Testis (tissue), 5 donors: ENCODE measurements at places on chromosomes 1 and 21. TPM values are rescaled to one million over a fixed set of nuclear protein-coding genes. Genes with fewer than 3 reads are reported as not detected.

- H3K4me1 ChIP-seq: peaks cover 23% of the 10 kb centered on the region
- H3K27ac ChIP-seq: peak overlapping the region; percentile 80
- no peak for DNase-seq
- no peaks in the 10 kb centered on the region for H3K36me3 ChIP-seq
- peak overlapping the region; percentile 89 for H3K4me3 ChIP-seq
- H3K27me3 ChIP-seq: no peaks in the 10 kb centered on the region
Observed at GRCh38 chr1:10400013-10400412, 1.1 kb downstream of the PGD start.

- DNase-seq: no peak
- H3K27me3 ChIP-seq: no peaks in the 10 kb centered on the region
- no peak overlapping the region for H3K4me3 ChIP-seq
- H3K36me3 ChIP-seq: no peaks in the 10 kb centered on the region
Observed at GRCh38 chr1:194347200-194347599, 1160.8 kb upstream of the B3GALT2 start.

GRCh38 chr21:34613679-34614627, 960 bp downstream of the RCAN1 start:
- peak overlapping the region; percentile 79 for H3K4me3 ChIP-seq
- H3K4me1 ChIP-seq: no peaks in the 10 kb centered on the region
- no peaks in the 10 kb centered on the region for H3K36me3 ChIP-seq
- no peak overlapping the region for H3K27ac ChIP-seq

DNA sequence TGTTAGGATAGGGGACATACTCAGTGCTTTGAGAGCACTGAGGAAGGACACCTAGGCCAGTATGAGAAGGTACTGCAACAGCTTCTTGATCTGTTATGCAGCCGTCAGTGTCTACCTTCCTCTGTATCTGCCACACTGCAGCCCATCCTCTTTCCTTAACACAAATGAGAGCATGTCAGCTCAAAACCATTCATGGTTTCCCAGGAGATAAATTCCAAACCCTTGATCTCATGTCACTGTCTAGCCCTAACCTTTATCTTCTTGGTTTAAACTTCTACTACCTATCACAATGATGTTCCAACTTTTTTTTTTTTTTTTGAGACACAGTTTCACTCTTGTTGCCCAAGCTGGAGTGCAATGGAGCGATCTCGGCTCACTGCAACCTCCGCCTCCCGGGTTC, 1.4 kb downstream of the ZMYND12 start:
- no peaks in the 10 kb centered on the region for H3K36me3 ChIP-seq
- H3K27me3 ChIP-seq: no peaks in the 10 kb centered on the region
- no peak for DNase-seq
- H3K27ac ChIP-seq: no peak overlapping the region

GRCh38 chr1:199460933-199461332, 566.6 kb upstream of the NR5A2 start:
- H3K27me3 ChIP-seq: no peaks in the 10 kb centered on the region
- no peak for DNase-seq
- no peak overlapping the region for H3K4me3 ChIP-seq
- no peaks in the 10 kb centered on the region for H3K4me1 ChIP-seq
- no peak overlapping the region for H3K27ac ChIP-seq
- H3K36me3 ChIP-seq: no peaks in the 10 kb centered on the region

DNA sequence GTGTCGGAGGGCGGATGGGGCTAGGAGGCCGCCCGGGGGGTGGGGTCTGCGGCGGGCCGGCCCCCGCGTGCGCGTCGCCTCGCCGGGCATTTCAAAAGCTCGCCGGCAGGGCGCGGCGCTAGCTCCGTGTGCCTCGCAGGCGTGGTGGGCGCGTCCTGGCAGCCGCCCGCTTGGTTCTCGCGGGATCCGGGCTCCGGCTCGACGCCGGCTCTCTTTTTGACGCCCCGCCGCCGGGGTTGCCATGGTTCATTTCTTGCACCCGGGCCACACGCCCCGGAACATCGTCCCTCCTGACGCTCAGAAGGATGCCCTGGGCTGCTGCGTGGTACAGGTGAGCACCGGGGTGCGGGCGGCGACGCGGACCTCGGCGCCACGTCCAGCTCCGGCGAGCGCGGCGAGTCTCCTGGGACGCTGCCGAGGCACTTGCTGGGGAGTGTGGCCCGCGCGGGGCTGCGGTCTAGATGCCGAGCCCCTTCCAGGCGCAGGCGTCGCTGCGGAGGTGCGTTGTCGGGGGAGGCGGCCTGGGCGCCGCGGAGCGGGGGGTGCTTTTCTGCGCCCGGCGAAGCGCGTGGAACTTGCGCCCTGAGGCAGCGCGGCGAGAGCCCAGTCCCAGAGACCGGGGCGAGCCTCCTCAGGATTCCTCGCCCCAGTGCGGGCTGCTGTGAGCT, at the start of gene ZYG11A:
TSS of gene ZYG11A (plus strand) at position 118 of the 668 bp plus-strand sequence. CDS start at position 242, 124 bp downstream.
- peak; percentile 78 for DNase-seq
- no peaks in the 10 kb centered on the region for H3K36me3 ChIP-seq
- no peaks in the 10 kb centered on the region for H3K4me1 ChIP-seq
- peak within 1 kb of the TSS; percentile 69 for H3K27ac ChIP-seq
- H3K4me3 ChIP-seq: peak within 1 kb of the TSS; percentile 78
- no peaks in the 10 kb centered on the region for H3K27me3 ChIP-seq

GRCh38 chr1:226586116-226586515, 37.6 kb downstream of the STUM start:
- H3K36me3 ChIP-seq: no peaks in the 10 kb centered on the region
- no peak overlapping the region for H3K27ac ChIP-seq
- H3K27me3 ChIP-seq: no peaks in the 10 kb centered on the region
- DNase-seq: no peak
- H3K4me1 ChIP-seq: peaks cover 18% of the 10 kb centered on the region
- no peak overlapping the region for H3K4me3 ChIP-seq

GRCh38 chr1:71861022-71861421, 421.3 kb downstream of the NEGR1 start:
- H3K4me1 ChIP-seq: no peaks in the 10 kb centered on the region
- H3K27me3 ChIP-seq: no peaks in the 10 kb centered on the region
- no peak overlapping the region for H3K4me3 ChIP-seq
- H3K27ac ChIP-seq: no peak overlapping the region
- DNase-seq: no peak
- no peaks in the 10 kb centered on the region for H3K36me3 ChIP-seq

GRCh38 chr1:113199760-113200455, 126.9 kb downstream of the LRIG2 start:
- no peak overlapping the region for H3K4me3 ChIP-seq
- no peak for DNase-seq
- H3K27ac ChIP-seq: no peak overlapping the region
- H3K36me3 ChIP-seq: no peaks in the 10 kb centered on the region

DNA sequence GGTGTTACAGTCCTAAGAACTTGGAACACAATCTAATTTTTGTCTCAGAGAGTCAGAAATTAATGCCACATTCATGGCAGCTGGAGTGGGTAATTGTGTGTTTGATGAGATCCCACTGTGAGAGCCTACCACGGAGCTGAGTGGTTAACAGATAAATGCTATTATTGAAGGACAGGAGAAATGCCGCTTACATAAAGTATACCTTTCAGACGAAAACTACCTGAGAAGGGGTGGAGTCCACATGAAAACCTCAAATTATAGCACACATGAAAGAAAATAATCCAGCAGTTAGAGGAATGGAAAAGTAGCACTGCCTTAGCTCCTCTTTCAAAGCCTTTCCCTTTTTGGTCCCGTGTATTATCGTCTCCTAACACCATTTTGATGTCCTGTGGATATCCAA, 133.0 kb downstream of the BACH1 start:
- H3K4me3 ChIP-seq: no peak overlapping the region
- H3K27ac ChIP-seq: no peak overlapping the region
- no peaks in the 10 kb centered on the region for H3K36me3 ChIP-seq

GRCh38 chr1:236067854-236068454, 3.1 kb upstream of the NID1 start:
- H3K27me3 ChIP-seq: no peaks in the 10 kb centered on the region
- H3K4me1 ChIP-seq: peaks cover 5% of the 10 kb centered on the region
- no peak overlapping the region for H3K4me3 ChIP-seq
- no peaks in the 10 kb centered on the region for H3K36me3 ChIP-seq

DNA sequence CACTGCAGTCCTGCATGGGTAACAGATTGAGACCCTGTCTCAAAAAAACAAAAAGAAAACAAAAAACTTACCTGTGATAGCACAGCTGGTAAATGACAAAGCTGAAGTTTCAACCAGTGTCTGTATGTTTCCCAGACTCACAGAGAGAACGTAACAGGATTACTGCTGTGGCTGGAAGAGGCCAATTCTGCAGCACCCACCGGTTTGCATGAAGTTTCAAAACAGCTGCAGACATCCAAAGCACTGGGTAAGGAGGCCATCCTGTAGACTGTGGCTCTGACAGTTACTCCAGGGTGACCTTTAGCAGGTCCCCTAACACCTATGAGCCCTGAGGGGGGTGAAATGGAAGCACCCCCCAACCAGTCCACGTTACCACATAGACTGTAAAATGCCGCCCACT, 7.5 kb downstream of the ID3 start:
- H3K4me1 ChIP-seq: peaks cover 12% of the 10 kb centered on the region
- H3K27me3 ChIP-seq: no peaks in the 10 kb centered on the region
- H3K4me3 ChIP-seq: no peak overlapping the region
- DNase-seq: no peak

DNA sequence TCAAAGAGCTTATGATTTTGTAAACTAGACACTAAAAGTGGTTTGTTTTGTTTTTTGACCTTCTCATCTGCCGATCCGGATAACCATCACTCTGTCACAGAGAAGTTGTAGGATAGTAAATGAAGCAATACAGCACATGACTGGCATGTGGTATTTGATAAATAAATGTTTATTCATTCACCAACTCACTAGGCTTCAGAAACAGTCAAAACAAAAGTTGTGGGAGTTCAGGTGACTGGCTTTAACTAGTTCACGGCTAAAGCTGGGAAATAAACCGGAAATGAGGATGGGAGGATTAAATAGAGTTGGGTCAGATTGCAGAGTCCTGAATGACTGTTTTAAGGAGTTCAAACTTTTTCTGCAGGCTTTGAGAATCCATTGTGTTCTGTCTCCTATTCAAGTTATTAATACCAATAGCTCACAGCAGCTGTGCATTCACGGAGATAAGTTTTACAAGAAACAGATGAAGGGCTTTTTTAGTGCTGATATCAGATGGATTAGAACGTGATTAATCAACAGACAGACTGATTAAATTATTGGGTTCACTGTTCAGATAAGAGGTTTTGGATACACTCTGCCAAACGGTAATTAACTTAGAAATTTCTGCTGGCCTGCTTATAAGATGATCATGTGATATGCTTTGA, 463.3 kb downstream of the DPYD start:
- no peaks in the 10 kb centered on the region for H3K27me3 ChIP-seq
- no peaks in the 10 kb centered on the region for H3K4me1 ChIP-seq
- DNase-seq: no peak
- H3K4me3 ChIP-seq: no peak overlapping the region

- no peak overlapping the region for H3K4me3 ChIP-seq
- no peak for DNase-seq
- no peaks in the 10 kb centered on the region for H3K36me3 ChIP-seq
- H3K27ac ChIP-seq: no peak overlapping the region
- H3K27me3 ChIP-seq: no peaks in the 10 kb centered on the region
Observed at GRCh38 chr1:9722378-9722749, 70.8 kb downstream of the PIK3CD start.

Gene LRRC7
- total RNA-seq: 6.9 TPM

Gene HNRNPU
- total RNA-seq: 467 TPM

Gene ADAMTSL4
- 8.9 TPM for total RNA-seq
